AG08395 (cell line): ENCODE measurements at places on chromosomes 16 and 17.

GRCh38 chr16:77995843-77996455 lies 26.4 kb upstream of the CLEC3A start:
- DNase-seq, result no peak

GRCh38 chr16:2792940-2793339 lies 5.3 kb upstream of the PRSS41 start:
- DNase-seq, result no peak

GRCh38 chr16:26913851-26914250 lies 152.9 kb upstream of the C16orf82 start:
- DNase-seq, result no peak

DNA sequence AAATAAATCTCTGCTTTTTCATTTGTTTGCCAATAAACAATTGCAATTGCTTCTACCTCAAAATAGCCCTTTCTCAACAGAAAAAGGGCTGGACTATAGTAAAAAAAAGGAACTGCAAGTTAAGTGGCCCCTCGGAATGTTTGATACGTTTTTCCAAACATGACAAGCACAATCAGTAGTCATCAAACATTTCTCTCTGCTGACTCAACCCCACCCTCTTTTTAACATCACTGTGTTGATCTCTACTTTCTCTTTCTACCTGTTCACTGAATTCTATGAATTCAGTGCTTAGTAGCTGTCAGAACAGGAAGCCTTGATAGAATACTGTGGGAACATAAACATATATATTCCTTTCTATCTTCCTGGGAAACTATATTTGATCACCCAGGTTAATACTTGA lies 116.5 kb upstream of the AXIN2 start:
- peak; percentile 20 for DNase-seq

DNA sequence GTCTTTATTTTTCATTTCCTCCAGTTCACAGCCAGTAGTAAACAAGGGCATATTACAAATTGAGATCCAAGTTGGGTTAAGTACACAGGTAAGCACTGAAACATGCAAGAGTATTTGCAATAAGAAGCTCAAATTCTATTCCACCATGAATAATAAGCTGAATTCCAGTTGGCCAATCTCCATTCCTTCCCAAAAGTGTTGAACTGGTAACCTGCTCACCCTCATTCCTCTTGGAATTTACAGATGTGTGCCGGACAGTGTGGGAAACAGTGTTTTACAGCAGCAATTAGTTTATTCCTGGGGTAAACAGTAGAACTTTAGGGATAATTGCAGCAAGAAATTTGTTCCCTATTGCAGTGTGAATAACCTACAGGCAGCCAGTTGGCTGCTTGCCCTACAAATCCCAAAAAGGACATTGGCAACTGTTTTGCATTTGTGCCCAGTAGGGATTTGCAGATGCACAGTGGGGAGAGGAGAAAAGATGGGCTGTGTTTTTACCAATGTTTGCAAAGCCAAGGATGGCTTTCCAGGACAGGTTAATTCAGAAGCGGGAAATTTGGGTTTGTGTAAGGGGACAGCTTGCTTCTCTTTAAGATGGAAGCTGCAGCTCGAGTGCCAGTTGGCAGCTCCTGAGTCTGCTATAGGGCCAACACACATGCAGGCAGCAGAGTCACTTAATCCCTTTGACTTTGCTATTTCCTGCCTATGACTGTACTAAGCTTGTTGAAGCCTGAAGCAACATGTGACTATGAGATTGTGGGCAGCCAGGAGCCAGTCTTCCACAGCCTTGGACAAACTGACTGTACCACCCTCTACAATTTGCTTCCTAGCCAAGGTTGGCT lies 318.9 kb downstream of the MAP2K6 start:
- peak; percentile 83 for DNase-seq

DNA sequence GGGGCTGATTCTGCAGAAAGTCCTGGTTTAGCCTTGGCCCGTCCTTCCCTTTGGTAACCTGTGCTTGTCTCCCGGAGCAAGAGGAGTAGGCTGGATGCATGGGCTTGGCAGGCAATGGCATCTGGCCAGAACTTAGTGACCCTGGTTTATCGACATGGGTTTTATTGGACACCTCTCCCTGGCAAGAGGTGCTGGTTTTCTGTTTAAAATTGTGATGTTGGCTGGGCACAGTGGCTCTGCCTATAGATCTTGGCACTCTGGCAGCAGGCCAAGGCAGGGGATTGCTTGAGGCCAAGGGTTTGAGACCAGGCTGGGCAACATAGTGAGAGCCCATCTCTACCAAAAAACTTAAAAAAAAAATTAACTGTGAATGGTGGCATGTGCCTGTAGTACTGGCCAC lies 31.2 kb downstream of the SLC12A3 start:
- no peak for DNase-seq

DNA sequence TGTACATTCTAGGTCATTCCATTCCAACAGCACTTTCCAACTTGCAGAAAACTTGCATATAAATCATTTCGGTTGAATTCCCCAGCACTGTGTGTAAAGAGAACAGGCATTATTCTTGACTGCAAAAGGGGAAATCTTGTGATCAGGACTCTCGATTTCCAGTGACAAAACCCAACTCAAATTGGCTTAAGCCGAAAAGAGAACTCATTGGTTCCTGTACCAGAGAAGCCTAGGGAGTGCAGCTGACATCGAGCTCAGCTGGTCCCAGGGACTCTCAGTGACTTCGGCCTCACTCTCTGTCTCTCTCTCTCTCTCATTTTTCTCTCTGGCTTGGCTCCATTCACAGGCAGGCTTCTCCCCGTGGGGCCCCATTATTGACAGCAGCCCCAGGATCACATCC lies 30.7 kb downstream of the CD300LF start:
- DNase-seq, result no peak

DNA sequence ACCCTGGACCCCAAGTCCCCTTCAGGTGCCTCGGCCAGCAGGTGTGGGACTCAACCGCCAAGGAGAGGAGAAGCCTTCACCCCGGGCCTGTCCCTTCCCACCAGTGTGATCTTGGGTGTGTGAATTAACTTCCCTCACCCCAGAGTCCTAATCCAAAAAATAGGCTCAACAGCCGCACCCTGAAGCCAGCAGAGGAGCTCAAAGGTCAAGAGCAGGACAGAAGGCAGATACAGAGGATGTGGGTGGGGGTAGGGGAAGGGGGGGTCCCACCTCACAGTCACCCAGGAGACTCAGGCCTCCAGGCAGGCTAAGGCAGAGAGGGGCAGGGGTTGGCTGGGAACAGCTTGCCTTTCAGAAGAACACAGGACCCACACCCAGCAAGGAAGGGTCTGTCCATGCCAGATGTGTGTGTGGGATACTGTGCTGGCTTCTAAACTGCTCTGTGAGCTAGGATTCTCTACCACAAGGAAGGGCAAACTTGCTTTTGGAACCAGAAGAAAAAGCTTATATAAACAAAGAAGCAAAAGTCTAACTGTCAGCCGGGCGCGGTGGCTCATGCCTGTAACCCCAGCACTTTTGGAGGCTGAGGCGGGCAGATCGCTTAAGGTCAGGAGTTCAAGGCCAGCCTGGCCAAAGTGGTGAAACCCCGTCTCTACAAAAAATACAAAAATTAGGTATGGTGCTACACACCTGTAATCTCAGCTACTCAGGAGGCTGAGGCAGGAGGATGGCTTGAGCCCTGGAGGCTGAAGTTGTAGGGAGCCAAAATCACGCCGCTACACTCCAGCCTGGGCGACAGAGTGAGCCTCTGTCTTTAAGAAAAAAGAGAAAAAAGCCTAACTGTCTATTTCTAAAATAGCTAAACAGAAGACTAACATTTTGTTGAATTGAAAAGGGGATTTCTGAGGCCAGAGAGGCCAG lies 4.6 kb downstream of the PIEZO1 start:
- DNase-seq, result no peak

DNA sequence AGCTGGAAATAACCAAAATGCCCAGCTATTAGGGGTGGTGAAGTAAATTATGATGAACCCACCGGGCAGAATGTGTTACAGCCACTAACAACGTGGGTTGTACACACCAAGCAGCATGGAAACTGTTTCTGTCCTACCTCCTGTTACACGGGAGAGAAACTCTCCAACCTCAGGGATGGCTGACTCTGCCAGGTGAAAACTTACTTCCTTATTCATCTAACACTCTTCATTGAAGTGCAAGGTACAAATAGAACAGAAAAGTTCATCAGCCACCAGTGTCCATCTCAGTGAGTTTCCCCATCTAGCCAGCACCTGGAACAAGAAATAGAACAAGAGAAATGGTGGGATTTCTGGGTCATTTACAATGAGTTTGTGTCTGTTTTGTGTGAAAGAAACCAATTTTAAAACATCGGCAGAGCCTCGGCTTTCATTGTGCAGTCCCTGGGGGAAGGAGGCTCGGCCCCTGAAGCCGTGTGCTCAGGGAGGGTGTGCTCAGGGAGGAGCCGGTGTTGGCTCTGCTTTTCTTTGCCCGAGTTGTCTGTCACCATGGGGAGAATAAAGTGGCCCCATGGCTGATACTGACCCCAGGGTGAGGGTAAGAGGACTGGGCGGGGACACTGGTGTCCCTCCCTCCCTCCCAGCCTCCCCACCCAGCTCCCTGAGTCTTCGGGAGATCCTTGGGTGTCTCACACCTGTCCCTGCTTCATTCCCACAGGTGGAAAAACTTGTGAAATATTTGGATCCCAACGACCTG lies 39.8 kb downstream of the RAB11FIP4 start:
- DNase-seq, result no peak

- no peak for DNase-seq
These were observed 35.7 kb downstream of the MYH3 start for GRCh38 chr17:10621397-10621796.

- no peak for DNase-seq
These were observed 63.4 kb upstream of the TANC2 start for GRCh38 chr17:62902531-62903220.

DNA sequence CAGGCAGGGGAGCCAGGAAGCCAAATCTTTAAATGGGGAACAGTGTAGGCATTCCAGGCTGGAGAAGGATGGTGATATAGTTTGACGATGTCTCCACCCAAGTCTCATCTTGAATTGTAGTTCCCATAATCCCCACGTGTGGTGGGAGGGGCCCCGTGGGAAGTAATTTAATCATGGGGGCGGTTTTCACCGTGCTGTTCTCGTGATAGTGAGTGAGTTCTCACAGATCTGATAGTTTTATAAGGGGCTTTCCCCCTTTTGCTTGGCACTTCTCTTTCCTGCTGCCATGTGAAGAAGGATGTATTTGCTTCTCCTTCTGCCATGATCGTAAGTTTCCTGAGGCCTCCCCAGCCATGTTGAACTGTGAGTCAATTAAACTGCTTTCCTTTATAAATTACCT lies 28.8 kb downstream of the GINS3 start:
- DNase-seq, result no peak

DNA sequence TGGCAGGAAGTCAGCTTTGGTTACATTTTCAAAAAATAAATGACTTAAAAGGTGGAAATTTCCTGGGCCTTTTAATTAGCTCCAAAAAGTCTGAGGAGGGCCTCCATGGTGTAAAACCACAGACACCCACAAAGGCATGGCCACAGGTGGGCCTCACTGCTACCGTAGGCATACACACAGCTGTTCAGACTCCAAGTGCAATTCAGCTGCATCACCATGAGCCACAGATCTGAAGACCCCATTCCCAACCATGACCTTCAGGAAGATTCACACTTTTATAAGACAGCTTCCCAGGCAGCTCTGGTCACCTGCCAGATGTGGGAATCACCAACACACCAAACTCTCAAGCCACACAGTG lies 20.6 kb downstream of the CSNK2A2 start:
- no peak for DNase-seq

DNA sequence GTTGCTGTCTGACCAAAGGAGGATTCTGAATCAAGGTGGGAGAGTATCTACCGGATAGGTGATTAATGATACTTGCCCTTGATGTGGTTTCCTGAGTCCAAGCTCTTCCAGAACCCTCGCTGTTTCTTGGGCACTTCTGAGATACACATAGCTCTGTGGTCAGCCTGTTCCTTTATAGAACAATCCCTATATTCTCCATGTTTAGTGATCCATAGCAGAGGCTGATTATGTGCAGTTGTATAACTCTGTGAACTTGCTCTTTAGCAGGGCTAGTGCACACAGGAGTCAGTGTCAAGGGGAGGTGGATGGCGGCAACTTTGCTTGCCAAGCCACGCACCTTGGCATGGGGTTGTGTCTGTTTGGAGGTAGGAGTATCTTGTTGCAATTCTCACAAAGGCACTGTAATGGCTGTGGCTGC lies 36.1 kb downstream of the ARL4D start:
- DNase-seq, result no peak

DNA sequence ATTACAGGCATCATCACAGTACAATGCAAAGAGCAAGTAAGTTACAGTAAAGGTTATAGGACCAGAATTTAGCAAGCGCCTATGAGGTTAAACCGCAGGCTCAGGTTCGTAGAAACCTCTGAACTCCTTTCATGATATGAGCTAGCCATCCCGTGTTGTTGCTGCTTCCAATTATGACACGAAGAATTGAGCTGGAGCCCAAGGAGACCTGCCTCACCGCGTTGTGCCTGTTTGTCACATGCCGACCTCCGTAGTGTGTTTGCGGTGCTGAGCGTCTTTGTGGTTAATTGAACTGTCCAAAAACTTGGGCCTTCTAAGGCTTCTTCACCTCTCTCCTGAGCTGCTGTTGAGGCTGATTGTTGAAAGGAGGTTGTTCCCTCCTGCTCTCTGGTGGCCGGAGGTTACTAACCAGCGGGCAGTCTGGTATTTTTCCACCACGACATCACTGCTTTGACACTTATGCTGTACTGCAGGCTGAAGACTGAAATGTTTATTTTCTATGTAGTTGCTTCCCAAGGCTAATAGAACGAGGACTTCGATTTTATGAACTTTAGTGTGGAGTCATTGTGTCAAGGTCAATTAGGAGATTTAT lies 67.5 kb downstream of the SEC14L1 start:
- DNase-seq, result peak; percentile 66

DNA sequence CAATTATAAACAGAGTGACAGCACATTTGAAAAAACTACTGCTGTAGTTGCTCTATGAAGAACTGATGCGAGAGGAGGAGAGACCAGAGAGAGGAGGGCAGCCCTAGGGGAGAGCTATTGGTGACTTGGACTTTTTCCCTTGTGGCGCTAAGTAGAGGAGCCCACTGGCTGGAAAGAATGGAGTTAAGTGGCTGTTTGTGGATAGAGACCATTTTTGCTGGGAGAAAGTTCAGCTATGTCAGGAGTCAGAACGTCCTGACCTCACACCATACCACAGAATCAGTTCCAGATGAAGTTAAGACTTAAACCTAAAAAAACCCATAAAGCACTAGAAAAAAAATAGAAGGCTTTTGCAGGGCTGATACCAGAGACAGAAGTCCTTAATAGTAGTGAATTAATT lies 2.0 kb downstream of the POLR2A start:
- DNase-seq, result no peak

DNA sequence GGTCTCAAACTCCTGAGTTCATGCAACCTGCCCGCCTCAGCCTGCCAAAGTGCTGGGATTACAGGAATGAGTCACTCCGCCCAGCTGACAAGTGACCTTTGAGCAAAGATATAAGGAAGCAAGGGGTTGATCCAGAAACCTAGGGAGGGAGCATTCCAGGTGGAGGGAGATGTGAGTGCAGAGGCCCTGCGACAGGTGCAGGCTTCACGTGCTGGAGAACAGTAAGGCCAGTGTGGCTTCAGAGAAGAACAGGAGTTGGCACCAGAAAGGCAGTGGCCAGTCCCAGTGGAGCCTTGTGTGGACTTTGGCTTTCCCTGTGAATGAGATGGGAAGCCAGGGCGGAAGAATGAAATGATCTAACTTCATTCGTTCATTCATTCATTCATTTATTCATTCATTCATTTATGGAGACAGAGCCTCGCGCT lies 73.6 kb upstream of the HAS3 start:
- DNase-seq, result no peak
